ENCODE measurements at places on chromosomes 12 and 14.

DNA sequence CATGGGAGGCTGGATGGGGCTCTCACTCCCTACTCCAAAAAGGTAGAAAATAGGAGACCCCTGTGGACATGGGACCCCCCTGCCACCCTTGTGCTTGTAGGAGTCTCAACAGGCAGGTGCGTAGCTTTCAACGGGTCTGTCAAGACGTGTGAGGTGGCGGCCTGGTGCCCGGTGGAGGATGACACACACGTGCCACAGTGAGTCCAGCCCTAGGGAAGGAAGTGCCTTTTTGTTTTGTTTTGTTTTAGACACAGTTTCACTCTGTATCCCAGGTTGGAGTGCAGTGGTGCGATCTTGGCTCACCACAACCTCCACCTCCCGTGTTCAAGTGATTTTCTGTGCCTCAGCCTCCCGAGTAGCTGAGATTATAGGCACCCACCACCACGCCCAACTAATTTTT, 12.9 kb downstream of the P2RX4 start:
- no peak for DNase-seq

DNA sequence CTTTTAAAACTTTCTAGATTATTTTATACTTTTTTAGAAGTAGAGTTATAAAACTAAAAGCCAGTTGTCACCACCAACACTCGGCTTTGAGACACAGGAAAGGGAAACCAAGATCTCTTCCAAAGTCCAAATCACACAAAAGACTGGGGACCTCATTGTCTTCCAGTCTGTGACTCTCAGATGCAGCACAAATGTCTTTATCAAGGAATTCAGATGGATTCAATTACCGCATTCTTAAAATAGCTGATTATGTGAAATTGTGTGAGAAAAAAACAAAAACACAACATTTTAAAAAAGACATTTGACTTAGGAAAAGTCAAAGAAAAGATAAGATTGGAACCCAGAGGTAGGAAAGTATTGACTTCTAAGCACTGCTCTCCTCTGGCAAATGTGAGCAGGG, 3.5 kb upstream of the SIX6 start:
- no peak for DNase-seq

GRCh38 chr14:52590318-52590717, 37.7 kb downstream of the GPR137C start:
- no peak for DNase-seq

DNA sequence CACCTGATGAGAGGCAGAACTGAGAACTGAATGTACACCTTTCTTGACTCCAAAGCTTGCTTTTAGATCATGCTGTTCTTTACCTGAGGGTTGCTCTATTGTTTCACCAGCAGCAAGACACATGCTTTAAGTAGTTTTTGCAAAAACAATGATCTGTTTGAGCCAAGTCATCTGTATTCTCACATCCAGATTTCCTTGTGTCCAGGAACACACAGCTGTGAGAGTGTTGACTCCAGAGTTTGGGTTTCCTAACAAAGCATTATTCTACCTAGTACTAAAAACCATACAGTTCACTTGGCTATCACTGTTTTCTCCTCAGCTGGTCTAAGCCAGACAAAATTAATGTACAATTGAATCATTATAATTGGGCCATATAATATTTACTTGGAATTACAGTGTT, 120.4 kb downstream of the STAB2 start:
- no peak for DNase-seq

DNA sequence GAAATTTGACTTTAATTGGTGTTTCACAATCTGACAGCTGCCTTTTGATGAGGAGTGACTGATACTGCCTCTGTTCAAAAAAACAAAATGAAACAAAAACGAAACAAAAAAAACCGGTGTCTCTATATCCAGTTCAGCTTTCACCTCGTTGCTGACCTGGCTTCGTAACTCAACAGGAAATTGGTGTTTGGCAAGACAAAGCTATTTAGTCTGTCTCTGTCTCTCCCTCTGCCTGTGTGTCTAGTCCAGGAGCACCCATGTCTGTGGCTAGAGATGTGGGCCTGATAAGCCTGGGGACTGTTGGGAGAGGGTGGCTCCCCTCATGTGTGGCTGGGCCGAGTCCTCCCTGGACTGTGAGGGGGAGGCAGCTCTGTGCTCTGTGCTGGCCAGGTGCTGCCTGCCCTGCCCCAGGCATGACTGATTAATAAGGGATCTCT, 11.3 kb downstream of the CACNA1C start:
- DNase-seq = no peak

DNA sequence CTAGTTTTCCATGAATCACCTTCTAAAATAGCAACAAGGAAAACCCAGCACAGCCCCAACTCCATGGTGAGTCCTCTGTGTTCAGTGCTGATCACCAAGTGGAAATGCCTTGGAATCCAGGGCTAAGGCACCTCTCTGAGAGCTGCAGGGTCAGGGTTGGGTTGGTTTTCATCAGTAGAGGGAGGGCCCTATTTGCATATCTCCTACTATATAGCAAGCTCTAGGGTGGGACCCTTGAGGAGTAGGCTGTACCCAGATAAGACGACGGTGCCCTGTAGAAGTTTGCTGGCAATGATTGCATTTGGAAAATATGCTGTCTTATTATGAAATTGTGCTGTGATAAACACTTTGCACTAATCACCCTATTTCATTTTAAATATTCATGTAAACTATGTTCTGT, 1011.8 kb downstream of the TMEM121 start:
- DNase-seq = no peak

GRCh38 chr12:50520416-50521207, 15.8 kb downstream of the DIP2B start:
- no peak for DNase-seq

- no peak for DNase-seq
Observed at GRCh38 chr12:123945287-123946151, 27.1 kb downstream of the CCDC92 start.

GRCh38 chr12:6563448-6564050, 4.5 kb downstream of the NOP2 start:
- DNase-seq = peak; percentile 56

- no peak for DNase-seq
Observed at GRCh38 chr12:51013441-51013840, 12.7 kb downstream of the SLC11A2 start.

- DNase-seq = no peak
Observed at GRCh38 chr12:57235728-57236131, 6.2 kb downstream of the SHMT2 start.

GRCh38 chr12:116880817-116881324, 370 bp downstream of the HRK start:
- no peak for DNase-seq

- DNase-seq = no peak
Observed at GRCh38 chr12:82504409-82504808, 146.1 kb downstream of the METTL25 start.

- DNase-seq = no peak
Observed at GRCh38 chr14:89588016-89588415, 171.0 kb upstream of the FOXN3 start.

DNA sequence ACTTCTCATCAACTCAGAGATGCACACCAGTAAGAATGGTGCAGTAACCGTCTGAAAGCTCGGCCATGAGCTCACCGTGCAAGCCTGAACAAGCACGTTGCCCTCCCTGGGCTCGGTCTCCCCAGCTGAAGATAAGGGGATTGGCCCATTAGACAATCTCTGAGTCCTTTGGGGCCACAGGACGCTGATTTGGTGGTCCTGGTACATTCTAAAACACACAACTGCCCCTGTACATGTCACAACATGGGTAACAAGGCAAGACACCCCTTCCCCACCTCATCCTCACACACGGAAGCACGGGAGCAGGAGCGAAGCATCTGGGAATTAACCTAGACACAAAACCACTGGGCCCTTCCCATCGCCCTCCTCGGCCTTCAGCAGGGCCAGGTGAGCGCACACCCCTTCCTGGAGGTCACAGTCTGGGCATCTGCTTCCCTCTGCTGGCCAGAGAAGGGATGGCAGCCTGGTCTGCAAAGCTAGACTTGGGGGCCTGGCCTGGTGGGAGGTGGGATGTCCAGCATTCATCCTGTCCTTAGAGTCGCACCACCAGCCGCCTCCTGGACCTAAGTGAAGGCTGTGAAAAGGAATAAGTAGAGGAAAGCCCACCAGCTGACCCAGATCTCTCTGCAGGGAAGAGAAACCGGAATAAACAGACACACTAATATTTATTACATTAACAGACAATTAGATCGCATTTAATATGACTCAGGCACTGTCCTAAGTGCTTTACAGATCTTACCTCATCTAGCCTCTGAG, 18.9 kb upstream of the SMUG1 start:
- peak; percentile 63 for DNase-seq

- DNase-seq = no peak
Observed at GRCh38 chr12:42585154-42585840, 4.2 kb downstream of the PRICKLE1 start.

DNA sequence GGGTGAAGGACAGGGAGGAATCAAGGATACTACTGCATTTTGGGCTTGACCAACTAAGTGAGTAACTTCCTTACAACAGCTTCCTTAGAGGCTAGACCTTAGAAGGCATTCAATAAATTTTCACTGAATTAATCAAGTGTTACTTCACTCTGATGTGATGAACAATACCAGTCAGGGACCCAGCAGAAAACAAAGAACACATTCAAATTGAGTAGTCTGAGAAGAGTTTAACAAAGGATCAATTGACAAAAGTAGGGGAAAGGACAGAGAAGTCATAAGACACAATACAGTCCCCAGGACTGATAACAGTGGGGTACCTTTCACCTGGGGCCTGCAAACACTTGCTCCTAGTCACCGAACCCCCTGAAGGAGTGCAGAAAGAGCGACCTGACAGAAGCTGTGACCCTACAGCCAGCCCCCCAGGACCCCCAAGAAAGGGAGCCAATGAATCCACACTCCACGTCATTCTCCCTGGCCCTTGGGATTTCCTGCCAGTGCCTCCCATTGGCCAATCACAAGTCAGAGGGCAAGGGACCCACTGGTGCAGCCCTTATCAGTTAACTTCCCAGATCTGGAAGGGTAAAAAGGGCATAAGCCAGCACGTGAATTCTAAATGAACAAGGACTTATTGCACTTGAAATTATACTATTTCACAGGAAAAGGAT, 6.9 kb downstream of the ANAPC5 start:
- DNase-seq = no peak

- DNase-seq = no peak
Observed at GRCh38 chr14:88003425-88003824, 1.5 kb upstream of the GPR65 start.

GRCh38 chr12:46459111-46459510, 86.5 kb upstream of the SLC38A2 start:
- DNase-seq = no peak

DNA sequence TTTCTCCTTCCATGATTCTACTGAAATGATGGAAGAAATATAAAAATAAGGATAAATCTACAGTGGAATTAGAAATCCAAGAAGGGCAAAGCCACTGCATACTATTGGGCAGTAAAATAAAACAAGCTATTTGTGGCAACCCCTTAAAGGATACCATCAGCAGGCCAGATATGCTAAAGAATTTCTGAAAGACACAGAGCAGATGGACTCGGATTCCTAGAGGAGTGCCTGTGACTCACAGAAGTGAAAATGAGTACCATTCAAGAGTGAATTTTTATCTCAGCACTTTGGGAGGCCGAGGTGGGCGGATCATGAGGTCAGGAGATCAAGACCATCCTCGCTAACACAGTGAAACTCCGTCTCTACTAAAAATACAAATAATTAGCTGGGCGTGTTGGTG, 318.1 kb downstream of the LRIG3 start:
- DNase-seq = no peak

DNA sequence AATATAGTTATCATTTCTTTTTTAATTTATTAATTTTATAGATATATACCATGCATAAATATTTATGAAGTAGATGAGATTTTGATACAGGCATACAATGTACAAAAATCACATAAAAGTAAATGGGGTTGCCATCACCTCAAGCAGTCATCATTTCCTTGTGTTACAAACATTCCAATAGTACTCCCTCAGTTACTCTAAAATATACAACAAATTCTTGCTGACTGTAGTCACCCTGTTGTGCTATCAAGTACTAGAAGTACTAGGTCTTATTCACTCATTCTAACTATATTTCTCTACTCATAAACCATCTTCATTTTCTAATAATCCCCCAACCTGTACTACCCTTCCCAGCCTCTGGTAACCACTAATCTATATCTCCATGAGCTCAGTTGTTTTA, 432.6 kb upstream of the SYT1 start:
- no peak for DNase-seq

DNA sequence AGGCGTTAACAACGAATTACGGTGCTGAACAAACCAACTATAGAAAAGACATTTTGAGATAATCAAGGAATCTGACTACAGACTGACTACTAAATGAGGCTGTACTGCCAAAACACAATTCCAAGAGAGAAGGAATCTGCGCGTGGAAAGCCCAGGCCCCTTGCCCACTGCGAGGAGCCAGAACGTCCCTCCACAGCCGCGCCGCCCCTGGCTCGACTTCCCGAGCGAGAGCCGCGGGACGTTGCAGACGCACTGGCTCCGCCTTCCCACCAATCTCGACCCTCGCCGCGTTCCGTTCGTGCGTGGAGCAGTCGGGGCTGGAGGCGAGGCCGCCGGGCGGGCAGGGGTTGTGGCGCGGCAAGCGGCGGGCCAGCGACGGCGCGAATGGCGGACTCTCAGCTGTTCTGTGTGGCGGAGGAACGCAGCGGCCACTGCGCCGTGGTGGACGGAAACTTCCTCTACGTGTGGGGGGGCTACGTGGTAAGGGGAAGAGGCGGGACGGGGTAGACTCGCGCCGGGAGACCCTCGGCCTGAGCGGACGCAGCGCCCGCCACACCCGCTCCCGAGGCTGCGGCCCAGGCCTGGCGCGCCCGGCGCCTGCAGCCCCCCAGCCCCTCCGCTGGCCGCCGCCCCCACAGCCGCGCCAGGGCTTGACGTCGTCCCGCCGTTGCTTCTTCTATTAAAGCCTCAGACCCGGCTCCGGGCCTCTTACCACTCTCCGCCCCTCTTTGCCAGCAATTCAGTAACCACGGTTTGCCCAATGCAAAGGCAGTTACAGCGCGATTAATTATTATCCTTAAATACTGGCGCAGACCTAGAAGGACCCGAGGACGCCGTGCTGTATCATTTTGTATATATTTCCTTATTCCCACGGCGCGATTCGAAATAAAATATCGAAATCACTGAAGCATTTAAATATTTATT, at the start of gene KLHDC1:
Gene KLHDC1, plus strand, starts transcription at position 310 of the 924 bp plus-strand sequence. Its CDS starts 75 bp downstream, at position 385.
- peak; percentile 27 for DNase-seq

DNA sequence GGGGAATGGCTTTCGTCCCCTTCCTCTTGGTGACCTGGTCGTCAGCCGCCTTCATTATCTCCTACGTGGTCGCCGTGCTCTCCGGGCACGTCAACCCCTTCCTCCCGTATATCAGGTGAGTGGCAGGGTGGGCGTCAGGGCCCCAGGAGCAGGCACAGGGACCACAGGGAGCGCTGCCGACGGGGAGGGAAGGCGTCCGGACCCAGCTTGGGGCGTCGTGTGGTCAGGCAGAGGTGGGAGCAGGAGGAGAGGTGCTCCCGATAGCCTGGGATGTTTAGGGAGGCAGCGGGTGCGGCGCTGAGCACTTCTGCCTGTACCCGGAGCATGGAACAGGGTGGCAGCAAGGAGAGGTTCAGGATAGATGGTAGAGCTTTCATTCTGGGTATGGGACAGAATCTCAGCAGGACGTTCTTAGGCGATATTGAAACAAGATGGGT, 444 bp downstream of the DRAM1 start:
- no peak for DNase-seq

- DNase-seq = no peak
Observed at GRCh38 chr12:124321556-124322270, 26.8 kb downstream of the RFLNA start.

Data from SW 1271 (cell line).